Left renal pelvis (tissue), 4 donors: ENCODE measurements at places on chromosomes 2 and 18. TPM values are rescaled to one million over a fixed set of nuclear protein-coding genes. Genes with fewer than 3 reads are reported as not detected.

CNOT11 gene
- 61.6 TPM for polyA plus RNA-seq

DNER gene
- polyA plus RNA-seq: 9.1 TPM

FZD7 gene
- polyA plus RNA-seq: 131 TPM

VWA3B gene
- polyA plus RNA-seq: 0.26 TPM

C2orf74 gene
- 47.3 TPM for polyA plus RNA-seq

ERMN gene
- 0.33 TPM for polyA plus RNA-seq

TSPYL6 gene
- not detected for polyA plus RNA-seq

CCDC74A gene
- polyA plus RNA-seq: 15.6 TPM

CABLES1 gene
- polyA plus RNA-seq: 10.6 TPM

L3MBTL4 gene
- 5.6 TPM for polyA plus RNA-seq

RGPD3 gene
- polyA plus RNA-seq: not detected

- DNase-seq: no peak
Measured at GRCh38 chr18:49169037-49169521, 218.3 kb upstream of the SMAD7 start.

GRCh38 chr18:48997681-48997984, 46.9 kb upstream of the SMAD7 start:
- no peak for DNase-seq

DNA sequence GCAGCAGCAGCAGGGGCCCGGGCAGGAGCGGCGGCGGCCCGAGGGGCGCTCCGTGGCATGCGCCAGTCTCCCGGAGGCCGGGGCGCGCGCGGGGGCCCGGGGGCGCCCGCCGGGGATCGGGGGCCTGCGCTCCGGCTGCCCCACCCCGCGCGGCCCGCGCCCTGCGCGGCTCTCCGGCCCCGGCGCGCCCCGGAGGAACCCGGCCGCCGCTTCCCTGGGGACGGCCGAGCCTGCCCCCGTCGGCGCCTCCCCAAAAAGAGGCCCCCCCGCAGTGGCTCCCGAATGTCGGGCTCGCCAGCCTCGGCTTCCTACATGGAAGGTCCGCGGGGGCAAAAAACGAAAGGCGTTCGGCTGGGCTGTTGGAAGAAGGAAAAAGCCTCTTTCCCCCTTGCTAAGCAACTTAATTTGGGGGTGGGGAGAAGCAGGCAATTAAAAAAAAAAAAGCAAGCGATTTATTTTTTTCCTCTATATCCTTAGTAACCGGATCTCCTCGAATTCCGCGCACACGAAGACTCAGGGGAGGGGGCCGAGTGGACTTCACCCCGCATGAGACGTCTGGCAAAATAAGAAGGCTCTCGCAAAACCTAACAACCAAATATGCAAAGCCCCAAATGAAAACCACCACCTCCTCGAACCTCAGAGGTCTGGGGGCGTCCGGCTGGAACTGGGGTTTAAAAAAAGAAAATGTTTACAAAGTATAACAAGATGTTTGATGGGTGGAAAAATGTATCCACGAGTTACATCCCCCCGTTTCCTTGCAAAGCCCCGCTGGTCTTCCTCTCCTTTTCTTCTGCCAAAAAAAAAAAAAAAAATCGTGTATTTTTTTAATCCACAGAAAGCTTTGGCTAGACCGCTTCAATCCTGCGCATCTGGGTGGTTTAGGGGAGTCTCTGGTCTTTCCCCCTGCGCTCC, at the start of gene SMAD7:
Gene SMAD7, minus strand, starts transcription at position 430 of the 912 bp plus-strand sequence. CDS start 541 bp downstream, outside the sequence.
- DNase-seq: no peak

DNA sequence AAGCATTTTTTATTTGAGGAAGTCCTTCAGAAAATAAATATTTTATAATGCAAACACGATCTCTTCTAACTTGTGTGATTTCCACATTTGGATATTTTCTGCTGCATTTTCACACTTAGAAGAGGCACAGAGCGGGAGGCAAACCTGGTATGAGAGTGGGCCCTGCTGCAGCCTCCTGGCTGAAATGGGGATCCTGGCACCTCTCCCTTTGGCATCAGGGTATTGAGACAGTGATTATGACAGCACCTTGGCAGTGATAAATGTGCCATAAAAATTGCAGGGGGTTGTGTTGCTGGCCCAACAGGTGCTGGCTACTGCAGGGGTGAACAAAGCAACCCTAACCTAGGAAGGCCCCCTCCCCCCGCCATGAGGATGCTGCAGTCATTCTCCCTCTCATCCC, 128.6 kb downstream of the TSN start:
- DNase-seq: no peak

DNA sequence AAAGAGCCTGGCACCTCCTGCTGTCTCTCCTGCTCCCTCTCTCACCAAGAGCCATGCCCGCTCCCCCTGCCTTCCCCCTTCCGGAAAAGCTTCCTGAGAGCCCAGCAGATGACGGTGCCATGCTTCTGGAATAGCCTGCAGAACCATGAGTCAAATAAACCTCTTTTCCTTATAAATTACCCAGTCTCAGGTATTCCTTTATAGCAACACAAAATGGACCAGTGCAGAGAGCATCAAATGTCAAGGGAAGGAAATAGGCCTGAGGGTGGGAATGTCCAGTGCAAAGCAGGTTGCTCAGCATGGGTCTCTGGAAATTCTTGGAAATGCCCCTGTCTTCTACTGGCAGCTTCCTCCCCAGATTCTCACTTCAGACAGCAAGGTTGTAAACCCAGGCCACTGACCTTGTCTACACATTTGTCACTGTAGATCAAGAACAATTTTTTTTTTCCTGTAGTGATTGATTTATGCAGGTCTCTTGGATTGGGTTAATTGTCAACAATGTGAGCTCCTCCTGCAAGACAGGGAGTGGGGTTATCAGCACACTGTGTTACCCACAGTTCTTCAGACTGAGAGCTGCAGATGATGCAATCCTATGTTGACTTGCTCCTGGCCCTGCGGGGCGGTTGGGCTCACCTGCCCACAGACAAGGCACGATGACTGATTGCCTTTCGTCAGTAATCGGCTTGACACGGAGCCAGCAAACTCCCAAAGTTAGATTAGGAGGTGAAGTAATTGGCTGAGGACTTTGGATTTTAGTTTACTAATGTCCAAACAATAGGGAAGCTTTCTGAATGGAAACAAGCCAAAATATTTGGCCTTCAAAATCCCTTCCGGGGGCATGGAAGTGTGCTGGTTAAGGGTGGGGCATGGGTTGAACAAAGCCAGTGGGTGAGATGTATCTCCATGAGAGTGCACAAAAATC, 5.4 kb upstream of the BOD1L2 start:
- DNase-seq: no peak

DNA sequence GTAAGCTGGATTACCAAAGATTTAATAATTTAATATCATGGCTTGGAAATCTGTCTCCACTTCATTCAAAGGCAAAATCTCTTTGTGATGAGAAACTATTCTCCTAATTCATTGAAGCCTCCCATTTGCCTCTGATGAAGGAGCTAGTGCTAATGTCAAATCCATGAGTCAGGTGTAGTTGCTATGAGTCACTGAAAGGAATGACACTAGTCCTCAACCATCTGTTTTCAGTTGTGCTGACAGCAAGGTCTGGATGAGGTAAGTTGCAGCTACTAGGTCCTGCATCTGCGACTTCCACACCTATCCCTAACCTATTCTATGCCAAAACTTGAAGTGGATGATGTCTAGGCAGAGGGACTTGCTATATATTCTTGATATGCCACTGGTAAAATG, 324.0 kb upstream of the UBE2E3 start:
- DNase-seq: no peak

DNA sequence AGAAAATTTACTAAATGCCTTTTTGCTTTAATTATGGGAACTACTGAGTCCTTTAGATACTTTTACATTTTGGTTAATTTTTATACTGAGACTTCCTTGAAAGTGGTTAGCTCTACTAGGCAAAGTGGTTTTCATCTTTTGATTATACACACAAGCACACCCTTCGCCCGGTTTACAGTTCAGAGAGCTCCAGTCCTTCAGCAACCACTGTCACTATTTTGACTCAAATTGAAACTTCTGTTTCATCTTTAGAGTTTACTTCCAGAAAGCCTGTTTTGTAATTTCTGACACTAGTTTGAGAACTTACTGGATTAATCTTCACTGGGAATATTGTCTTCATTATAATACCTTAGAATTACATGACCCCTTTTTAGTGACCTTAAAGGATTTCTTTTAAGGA, 140.3 kb upstream of the FOSL2 start:
- no peak for DNase-seq

DNA sequence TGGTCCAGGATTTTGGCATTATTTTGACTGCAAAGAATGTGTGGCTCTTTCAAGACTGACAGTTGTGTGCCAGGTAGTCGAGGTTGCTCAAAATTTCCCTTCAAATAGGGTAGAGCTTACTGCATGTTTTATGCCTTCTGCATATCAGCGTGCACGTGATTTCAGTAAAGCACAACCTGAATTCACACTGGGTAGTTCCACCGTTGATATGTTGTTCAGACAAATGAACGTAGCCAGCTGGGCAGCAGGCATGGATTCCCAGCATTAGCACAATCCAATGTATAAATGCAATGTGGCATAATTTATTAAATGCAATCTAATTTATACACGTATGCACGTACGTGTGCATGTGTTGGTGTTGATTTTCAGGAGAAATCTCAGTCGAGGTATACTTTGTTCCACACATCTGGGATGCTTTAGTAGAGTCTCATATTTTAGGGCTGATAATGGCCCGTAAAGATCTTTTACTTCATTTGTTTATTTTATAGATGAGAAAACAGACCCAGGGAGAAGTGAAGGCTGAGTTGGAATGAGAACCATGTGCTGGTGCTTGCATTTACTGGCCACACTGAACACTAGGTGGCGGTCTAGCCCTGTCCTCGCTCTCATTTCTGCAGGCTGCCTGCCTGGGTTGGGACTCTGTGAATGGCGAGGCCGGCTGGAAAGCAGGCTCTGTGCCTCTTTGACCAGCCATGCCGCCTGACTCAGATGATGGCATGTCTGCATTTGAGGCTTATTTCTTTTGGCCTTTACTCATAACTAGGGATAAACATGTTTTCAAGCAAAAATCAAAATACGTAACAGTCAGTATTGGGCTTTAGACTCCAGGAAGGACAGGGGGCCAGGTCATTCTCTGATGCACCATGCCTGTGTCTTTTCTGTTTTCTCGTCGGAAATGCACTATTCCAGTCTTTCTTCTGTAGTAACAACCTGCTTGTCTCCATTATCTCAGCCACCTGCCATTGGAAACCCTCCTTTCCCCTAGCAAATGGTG, 120.4 kb downstream of the RNF144A start:
- no peak for DNase-seq

GRCh38 chr2:238569507-238570195, 142.9 kb downstream of the ASB1 start:
- DNase-seq: no peak

DNA sequence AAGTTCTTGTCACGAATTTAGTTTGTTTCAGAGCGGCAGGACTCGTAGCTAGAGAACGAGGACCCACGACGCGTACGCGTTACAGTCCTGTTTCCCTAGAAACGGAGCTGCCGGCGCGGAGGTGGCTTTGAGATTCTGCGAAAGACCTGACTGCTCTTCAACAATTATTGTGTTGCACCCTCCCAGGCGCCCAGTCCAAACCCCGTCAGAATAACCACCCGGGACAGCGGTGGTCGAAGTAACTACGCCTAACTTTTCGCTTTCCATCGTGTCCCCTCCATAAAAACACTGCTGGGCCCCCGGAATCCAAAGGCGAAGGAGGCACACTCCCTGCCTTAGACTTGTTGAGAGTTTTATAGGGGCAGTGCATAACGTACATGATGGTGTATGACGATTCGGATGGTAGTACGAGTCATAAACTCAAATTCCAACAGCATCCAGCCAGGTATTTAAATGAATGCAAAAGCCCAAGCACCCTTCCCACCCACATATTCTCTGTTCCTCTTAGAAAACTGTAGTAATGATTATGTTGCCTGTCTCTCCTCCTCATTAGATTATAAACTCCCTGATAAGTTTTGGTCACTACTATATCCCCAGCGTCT, 651 bp upstream of the STAM2 start:
- DNase-seq: no peak
